ENCODE measurements at places on chromosomes 7 and 10.

- DNase-seq: peak; percentile 12
These were observed 1.0 kb upstream of the KIAA1549 start for GRCh38 chr7:138982204-138982623.

- no peak for DNase-seq
These were observed 117.9 kb downstream of the HIPK2 start for GRCh38 chr7:139659922-139660316.

DNA sequence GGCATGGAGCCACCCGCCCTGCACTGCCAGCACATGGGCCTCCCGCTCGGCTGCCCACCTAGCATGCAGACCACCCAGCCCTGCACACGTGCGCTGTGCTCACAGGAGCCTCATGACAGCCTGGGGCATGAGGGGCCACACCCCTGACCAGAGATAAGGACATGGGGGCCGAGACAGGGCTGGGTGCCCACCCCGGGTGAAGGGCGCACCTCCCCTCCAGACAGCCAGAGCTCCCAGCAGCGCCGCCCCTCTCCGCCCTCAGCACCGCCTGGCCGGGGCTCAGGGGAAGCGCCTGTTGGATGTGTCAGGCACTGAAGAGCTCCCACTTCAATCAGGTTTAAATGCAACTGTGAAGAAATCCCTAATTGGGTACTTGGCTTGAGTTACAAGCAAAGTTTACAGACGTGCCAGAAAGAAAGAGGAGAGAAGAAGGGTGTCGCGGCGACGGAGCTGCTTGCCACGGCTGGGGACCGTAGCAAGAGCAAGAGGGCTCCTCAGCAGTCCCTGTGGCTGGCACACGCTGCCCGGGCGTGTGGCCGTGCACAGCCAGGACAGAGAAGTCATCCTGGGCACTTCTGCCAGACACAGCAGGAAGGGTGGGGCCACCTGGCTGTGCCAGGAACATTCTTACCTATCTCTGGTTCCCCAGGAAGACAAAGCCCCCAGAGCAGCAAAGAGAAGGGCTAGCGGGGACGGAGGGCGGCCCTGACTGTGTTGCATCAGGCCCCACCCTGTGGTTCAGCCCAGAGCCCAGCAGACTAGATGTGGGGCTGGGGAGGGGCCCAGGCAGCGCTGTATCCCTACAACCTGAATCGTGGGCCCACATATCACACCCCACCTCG, 247.4 kb downstream of the ELFN1 start:
- DNase-seq: peak; percentile 17

DNA sequence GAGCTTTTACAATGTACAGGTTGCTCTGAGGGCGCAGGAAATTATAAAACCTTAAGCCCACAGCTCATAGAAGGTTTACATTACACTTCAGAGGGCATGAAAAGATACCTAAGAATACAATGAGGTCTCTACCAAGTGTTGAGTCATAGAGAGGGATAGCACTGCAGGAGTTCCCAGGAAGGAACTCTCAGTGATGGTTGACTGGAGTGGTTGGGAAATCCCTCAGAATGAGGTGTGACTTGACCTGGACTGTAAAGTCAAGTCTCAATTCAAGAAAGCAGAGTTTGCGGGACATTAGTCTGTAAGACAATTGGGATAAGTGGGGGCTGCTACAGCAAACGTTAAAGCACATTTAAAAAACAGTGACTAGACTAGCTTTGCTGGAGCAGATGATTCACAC, 21.9 kb downstream of the TNKS2 start:
- DNase-seq: peak; percentile 59

- DNase-seq: no peak
These were observed 57.9 kb downstream of the DNAJB9 start for GRCh38 chr7:108627476-108628051.

GRCh38 chr7:157086508-157087187, 52.1 kb upstream of the UBE3C start:
- DNase-seq: no peak

DNA sequence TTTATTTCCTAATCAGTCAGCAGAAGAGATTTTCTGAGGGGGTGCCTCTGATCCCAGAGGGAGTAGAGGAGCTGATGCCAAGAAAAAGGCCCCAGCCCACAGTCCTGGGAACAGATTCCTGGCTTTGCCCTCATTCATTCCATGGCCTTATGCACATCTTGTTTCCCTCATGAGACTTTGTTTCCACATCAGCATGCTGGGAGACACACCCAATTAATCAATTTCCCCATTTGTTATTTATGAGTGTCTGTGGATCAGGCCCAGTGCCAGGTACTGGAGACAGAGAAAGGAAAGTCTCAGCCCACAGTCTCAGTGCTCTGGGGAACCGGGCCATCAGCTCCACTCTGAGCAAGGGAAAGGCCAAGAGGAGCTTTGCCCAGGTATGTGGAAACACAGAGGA, 496.2 kb upstream of the ZMIZ1 start:
- no peak for DNase-seq

DNA sequence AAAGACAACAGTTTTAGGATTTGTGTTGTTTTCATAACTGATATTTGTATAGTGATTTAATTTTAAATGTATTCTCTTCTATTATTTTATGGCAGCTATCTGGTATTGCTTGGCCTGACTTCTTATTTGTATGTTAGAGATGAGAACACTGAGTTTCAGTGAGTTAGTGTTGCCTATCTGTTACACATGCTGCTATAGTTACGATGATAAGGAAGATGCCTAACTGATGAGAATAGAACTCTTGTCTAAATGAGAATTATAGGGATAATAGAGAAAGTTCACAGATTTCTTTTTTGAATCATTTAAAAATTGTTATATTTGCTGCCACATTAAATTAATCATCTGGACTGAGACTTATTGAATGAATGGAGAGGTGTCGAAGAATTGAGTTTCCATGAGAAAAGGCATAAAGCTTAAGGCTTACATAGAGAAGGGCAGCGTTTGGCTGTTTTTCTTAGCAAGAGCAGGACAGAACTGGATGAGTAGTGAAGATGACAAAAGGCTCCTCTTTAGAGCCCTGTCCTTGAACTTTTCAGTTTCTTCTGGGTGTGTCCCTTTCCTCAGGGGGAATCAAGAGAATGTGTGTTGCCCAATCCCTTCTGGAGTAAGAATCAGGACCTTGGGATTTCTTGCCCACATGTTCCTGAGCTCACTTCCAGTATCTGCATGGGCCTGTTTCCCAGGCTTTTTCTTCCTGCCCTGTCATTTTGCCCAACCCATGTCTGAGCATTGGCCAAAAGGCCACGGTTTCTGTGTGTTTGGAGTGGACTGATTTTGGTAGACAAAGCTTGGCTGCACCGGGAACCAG, 195.6 kb upstream of the CSTF2T start:
- peak; percentile 86 for DNase-seq

DNA sequence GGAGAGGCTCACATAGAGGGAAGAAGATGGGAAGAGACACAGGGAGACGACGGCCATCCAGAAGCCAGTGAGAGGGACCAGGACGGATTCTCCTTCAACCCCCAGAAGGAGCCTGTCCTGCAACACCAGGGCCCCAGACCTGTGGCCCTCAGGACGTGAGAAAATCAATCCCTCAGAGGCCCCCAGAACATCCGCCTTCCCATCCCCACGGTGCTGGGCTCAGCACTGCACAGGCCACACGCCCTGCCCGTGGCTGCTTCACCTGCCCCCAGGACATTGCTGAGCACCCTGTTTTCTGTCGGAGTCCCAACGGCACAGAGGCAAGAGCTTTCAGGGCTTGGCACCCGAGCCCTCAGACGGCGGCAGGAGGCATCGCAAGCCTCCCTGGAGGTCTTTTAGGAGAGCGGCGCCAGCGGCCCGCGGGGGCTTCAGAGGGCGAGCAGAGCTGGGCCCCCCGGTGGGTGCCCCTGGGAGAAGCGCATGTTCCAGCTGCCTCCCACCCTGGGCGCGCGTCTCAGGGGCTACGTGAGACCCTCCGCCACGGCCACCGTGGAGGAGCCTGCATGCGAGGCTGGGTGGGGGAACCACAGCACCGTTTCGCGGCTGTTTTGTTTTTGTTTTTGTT, 42.8 kb downstream of the PDGFA start:
- DNase-seq: no peak

- peak; percentile 1 for DNase-seq
These were observed 562.9 kb upstream of the TPK1 start for GRCh38 chr7:145398758-145399157.

GRCh38 chr10:125982260-125982948, 86.0 kb downstream of the FANK1 start:
- DNase-seq: peak; percentile 72

DNA sequence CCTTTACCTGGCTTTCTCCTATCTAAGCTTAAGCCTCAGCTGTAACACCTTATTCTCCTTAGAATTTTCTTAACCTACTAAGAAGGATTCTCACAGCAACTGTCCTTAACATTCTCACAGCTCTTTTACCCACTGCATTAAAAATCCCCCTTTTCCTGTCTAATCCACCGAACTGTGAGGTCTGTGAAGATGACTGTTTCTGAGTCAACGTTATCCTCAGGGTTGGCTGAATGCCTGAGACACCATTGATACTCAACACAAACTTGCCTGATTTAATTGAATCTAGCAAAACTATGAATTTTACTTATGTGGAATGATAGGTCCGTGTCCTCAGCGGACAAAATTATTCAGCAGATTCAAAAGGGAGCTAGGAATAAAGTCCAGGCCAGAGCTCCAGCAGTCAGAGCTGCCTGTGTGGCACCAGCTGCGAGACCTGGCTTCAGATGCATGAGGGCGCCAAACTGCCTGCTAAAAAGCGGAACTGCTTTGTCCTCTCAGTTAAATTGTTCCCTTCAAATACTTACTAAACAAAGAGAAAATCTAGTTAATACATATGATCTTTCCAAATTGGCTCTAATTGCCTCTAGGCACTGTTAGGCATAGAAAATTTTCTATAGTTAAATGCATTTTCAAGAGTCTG, 33.4 kb upstream of the VWDE start:
- peak; percentile 55 for DNase-seq

GRCh38 chr7:43612599-43613589, 30.0 kb downstream of the STK17A start:
- DNase-seq: no peak

Data from epithelial cell of esophagus (primary cell).